SHP77 (cell line): ENCODE measurements at places on chromosomes 2 and 18.

DNA sequence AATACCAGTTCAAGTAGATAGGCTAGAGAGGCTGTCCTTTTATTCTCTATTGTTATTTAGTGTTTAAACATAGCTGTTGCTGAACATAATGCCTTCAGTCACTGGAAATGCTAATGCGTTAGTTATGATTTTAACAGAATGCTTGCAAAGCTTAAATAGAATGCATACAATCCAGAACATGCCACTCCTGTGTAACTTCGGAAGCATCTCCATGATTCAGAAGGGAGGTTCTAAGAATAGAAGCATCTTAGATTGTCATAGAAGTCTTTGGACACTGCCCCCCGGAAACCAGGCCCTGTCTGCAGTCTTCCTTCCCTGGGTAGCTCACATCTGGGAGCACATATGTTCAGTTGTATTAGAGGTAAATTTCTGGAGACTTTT, 73.2 kb downstream of the ZNF532 start:
- DNase-seq: no peak

DNA sequence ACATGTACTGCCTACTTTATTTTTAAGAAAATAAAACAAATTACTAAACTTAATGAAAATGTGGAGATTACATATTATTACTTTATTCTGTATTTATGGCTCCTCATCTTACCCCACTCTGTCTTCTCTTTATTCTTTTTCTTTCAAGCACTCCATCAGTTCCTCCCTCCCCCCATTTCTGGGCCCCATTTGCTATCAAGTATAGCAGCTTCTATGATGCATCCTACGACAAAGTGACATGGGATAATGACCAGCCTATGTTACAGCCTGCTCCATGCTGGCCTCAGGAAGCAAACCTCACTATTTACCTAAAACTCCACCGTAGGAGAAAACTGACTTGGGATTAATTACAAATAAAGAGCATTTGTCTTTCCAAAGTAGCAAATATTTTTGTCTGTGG, 58.8 kb downstream of the RND3 start:
- DNase-seq: no peak

GRCh38 chr2:57906152-57906732, 140.4 kb upstream of the VRK2 start:
- DNase-seq: peak; percentile 46

DNA sequence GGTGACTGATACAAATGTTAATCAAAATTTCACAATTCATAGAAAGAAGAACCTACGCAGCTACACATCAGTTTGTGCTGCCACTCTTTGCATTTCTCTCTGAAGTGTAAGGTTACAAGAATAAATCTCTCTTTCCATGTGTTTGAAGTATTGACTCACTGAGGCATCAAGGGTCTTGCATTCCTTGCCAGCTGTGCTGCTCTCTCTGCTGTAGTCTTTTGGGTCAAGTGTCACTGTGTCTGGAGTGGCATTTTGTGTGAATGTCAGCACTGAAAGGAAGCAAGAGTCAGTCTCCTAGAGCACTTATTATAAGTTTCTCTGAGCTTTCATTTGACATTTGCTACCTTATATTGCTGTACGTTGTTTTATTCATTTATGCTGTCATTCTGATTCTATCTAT, 1696.1 kb upstream of the LRRTM1 start:
- DNase-seq: no peak

DNA sequence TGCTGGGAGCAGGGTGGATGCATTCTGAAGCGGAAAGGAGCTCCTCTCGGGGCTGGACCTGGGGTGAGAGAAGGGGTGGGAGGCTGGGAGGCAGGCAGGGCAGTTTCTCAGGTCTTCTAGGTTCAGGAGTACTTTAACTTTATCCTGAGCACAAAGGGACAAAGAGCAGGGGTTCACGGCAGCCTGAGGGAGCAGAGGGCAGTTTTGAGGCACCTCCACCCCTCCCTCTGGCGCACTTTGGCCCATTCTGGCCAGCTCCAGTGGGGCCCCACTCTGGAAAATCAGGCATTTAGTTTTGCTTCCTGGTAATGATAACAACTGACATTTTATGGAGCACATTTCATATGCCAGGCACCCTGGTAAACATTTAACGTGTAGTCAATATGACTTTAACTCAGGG, 14.3 kb downstream of the B3GNT7 start:
- DNase-seq: no peak

GRCh38 chr2:113240150-113240914, 38.4 kb downstream of the PAX8 start:
- DNase-seq: peak; percentile 62

DNA sequence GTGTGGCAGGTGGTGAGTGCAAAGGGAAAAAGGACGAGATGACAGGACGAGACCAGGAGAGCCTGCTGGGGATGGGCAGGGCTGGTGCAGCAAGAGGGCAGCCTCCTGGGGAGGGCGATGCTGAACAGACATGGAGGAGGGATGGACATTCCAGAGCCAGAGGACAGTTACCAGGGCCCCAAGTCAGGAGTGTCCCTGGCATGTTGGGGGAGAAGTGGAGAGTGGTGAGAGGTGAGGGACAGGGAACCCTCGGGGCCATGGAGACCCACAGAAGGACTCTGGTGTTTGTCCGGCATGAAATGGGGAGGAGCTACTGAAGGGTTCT, 19.0 kb downstream of the MTERF4 start:
- DNase-seq: no peak

DNA sequence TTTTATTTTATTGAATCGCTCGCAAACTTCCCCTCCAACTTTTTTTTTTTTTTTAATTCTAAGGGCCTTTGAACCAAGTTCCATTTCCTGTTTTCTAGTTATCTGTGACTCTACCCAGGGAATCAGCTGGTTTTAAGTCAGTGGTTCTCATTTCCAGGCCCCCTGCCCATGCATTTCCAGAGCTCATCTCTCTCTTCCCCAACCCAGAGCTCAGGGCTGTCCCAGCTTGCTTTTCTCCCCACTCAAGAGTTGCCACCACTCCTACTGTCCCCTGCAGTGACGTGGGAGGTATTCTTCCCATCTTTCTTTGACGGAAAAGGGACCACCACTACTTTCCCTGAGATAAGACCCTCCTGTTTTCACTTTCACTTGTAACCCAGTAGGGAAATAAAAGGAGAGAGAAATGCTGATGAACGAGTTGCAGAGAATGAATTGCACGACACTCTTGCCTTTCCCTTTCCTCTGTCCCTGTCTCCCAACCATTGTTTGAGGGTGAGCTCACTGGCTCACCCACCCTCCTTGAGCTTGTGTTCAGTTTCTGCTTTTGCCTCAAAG, 42.1 kb downstream of the TET3 start:
- no peak for DNase-seq

DNA sequence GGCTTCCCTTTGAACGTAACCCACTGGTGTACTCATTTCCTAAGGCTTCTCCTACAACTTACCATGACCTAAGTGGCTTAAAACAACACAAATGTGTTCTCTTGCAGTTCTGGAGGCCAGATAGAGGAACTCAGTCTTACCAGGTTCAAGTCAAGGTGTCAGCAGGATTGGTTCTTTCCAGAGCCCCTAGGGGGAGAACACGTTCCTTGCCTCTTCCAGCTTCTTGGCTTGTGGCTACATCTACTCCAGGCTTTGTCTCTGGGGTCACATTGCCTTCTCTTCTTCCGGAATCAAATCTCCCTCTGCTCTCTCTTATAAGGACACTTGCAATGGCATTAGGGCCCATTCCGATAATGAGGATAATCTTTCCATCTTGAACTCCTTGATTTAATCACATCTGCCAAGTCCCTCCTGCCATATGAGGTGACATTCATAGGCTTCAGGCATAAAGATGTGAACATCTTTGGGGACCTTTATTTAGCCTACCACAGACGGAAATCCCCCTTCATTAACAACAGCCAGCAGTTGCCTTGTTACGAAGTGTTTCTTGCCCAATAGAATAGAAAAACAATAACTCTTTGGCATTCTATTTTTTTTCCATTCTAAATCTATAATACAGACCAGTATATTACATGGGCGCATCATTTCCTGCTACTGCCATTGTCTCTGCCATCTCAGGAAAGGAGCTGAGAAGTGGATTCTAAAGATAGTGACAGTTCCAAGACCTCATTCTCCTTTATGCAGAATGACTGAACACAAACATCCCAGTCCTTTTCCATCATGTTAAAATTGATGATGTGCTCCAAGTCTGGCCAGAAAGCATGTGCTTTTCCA, 362.0 kb downstream of the ZNF521 start:
- DNase-seq: no peak

DNA sequence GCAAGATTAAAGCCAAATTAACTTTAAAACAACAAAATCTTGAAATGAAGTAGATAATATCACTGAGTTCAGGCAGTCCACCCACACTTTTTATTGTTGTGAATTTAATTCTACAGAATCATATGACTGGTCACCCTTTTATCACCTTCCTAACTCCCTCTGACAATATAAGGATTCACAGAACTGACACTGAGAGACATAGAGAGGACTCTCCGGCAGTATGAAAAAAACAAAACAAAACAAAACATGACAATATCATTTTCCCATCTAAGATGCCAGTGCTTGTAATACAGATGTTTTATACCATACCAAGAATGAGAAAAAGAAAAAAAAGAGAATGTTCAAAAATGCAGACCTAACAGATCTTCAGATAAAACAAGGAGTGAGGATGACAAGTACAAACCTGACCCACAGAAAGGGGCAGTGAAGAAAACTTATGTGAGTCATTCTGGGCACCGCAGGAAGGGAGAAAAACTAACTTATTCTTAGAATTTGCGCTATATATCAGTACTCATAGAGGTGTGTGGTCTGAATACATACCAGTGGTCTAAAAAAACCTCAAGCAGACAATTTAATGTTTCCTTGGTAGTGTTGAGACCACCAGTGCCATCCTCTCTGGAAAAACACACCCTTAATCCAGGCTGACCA, 136.6 kb downstream of the ZAP70 start:
- no peak for DNase-seq

- DNase-seq: no peak
Measured at GRCh38 chr2:57862153-57862552, 184.5 kb upstream of the VRK2 start.

- DNase-seq: no peak
Measured at GRCh38 chr2:59866436-59866835, 687.0 kb downstream of the BCL11A start.

- no peak for DNase-seq
Measured at GRCh38 chr2:131022731-131023130, 70.5 kb downstream of the FAM168B start.

- DNase-seq: no peak
Measured at GRCh38 chr2:107285621-107286299, 399.8 kb upstream of the ST6GAL2 start.

DNA sequence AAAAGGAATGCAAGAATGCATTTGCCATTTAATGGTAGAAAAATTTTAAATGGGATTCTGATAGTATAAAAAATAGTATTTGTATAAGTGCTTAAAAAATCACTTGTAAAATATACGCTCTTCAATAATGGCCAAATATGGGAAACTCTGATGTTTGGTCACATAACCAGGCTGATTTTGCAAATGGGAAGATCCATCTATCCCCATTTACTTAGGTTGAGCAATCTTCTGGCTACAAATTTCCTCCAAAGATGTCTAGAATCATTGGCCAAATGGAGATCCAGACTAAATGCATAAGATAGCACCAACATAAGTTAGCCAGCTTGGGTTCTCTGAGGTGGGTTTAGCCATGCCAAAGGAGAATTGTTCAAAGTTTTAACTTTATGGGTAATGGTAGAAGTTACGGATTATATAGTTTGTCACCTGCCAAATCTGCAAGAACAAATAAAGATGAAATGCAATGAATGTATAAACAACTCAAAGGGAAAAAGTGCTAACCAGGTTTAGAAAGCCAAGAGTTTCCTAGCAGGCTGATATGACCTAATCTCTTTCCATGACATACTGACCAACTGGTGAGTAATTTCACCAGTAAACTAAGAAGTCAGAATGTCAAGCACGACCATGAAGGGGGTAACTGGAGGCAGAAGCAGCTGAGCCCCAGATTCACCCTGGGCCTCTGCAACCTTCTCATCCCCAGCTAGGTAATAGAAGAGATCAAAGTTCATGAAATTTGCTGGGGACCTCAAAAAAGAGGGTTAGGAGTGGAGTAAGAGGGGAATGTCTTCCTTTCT, 10.0 kb downstream of the RHOB start:
- no peak for DNase-seq
